ENCODE measurements at places on chromosomes 12 and 14.

- no peak for DNase-seq
Observed at GRCh38 chr12:12087693-12088034, 16.9 kb downstream of the BCL2L14 start.

DNA sequence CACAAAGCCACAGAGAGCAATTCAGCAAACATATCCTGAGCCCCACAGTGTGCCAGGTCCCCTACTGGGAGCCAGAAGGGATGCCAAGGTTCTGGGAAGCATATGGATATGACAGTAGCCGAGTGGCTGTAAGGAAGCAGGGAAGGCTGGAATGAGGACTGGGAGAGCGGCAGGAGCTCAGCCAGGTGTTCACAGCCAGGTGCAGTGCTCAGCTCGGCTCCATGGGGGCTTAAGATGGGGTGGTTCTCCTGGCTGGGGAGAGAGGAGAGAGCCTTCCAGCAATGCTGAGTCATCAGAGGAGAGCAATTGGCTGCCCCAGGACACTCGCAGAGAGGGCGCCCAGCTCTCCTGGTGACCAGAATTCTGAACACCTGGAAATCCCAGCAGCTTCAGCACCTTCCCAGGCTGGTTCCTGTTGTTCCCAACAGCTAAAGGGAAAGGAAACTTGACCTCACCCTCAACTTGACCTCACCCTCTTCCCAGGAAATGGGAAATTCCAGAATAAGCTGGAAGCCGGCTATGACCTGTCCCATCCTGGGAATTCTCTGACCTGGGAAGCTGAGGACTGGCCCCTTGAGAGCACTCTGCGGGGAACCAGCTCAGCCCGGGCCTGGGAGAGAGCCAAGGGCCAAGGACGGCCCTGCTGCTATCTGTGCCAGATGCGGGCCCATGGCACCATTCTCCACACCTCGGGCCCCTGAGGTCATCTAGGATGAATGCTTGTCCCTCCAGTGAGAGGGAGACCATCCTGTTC, 34.6 kb downstream of the SLC6A12 start:
- DNase-seq: no peak

GRCh38 chr12:109645194-109645593, 68.4 kb upstream of the FAM222A start:
- DNase-seq: no peak

GRCh38 chr14:77032491-77032843, 4.0 kb upstream of the IRF2BPL start:
- no peak for DNase-seq

- no peak for DNase-seq
Observed at GRCh38 chr14:92649934-92650545, 98.4 kb downstream of the LGMN start.

DNA sequence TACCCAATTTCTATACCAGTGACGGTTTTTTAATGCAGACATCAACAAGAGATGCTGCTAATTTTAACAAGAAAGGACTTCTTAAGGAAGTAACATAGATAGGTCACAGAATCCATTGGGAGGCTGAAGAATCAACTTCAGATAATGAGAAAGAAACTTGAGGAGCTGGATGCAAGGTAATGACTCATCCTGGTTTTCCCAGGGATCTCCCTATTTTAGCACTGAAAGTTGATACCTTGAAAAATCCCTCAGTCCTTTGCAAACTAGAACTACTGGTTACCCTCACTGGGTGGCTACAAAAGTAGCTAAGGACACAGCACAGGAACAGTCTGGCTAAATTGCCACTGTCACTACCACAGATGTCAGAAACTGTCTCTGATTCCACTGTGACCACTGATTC, 561.9 kb downstream of the FLRT2 start:
- no peak for DNase-seq

- no peak for DNase-seq
Observed at GRCh38 chr14:104593241-104593701, 11.3 kb downstream of the TMEM179 start.

DNA sequence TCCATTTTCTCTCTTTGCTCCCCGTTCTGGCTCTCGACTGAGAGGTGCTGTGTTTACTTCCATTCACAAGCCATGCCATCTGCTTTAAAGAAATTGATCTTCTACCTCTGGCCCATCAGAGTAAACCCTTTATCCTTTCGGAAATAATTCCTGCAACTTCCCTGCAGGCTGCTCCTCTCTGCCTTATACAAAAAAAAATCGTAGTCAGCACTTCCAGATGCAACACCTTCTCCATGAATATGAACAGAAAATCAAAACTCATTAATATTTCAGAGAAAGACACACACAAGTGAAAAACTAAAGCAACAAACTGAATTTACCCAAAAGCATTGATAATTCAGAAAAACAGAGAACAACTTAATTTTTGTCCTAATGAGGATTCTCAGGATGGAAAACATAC, 127.6 kb upstream of the FSCB start:
- no peak for DNase-seq

- DNase-seq: no peak
Observed at GRCh38 chr12:7929083-7929792, 6.7 kb downstream of the SLC2A3 start.

GRCh38 chr14:95657454-95657853, 28.8 kb upstream of the TCL1B start:
- DNase-seq: no peak

- DNase-seq: no peak
Observed at GRCh38 chr12:77510985-77511384, 319.7 kb upstream of the NAV3 start.

GRCh38 chr12:14239350-14239934, 126.0 kb upstream of the ATF7IP start:
- no peak for DNase-seq

DNA sequence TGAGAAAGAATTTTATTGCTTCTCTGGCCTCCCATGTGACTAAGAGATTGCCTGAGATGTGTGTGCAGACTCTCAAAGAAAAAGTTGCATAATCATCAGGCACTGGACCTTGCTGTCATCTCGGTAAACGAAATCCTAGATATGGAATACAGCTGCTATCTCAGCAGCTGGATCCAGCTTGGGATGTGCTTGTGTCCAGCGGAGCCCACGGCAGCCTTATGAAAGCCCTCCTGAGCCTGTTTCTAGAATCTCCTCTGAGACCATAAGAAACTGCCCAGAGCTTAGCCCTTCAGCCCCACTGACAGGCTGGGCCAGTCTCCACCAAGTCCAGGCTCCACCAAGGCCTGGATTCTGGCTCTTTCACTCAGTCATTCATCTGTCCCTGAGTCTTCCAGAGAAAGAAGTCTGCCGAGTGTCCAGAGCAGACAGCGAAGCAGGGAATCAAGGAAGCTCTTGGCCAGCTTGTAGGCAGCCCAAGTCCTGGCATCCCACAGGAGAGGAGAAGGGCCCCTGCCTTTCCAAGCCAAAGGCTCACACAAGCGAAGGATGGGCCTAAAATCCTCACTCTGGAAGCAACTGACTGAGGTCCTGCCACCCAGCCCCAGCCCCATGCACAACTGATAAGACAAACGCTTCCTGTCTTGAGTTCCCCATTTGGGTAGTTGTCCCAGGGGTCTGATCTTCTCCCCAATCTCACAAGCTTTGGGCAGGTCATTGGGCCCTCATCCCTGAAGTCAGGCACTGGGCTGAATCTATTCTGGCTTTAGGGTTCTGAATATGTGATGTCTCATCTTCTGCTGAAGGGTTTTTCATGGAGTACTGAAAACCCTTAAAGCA, 97.8 kb downstream of the SEC23A start:
- DNase-seq: no peak

GRCh38 chr12:123120452-123121166, 30.3 kb downstream of the PITPNM2 start:
- DNase-seq: no peak

GRCh38 chr12:10363658-10363913, 26.3 kb downstream of the KLRK1 start:
- DNase-seq: no peak

DNA sequence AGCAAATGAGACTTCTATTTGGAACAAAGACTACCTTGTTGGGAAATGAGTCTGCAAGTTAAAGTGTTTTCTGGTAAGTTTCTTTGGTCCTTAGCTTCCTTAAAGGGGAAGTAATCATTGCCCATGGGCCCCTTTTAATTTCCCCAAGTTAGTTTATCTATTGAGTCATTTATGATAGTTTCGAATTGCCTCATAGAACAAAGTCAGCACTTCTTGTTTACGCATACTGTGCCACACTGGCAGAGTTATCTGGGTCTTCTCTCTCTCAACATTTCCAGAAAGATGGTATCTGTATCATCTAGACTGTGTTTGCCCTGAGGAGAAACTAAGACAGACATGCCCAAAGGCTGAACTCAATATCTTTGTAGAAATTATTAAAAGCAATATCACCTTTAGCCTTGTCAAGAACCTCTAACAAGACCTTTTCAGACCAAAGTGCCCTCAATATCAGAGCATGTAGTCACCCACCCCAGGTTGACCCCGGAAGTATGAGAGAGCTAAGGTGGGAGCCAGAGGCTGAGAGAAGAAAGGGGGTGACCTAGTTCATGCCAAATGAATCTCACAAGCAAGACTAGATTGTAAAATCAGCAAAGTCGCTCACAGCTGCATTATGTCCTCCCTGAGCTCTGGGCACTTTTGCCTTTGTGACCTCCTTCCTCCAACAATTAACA, 40.0 kb downstream of the GPR65 start:
- no peak for DNase-seq

DNA sequence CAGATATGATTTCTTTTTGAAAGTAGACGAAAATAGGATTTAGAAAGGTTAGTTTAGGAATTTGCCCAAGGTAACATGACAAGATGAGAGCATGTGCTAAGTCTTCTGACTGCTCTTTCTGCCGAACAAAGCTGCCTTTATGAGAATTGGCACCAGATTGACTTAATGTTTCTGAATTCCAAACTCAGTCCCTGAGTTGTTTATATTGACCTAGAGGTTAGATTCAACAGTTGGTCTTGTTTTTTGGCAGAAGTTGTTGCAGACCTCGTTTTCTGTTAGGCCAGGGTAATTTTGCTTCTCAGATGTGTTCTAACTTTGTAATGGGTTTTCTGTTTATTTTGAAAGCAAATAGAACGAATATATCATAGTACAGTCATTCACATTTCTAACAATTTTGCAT, 61.5 kb upstream of the LRTM2 start:
- no peak for DNase-seq

DNA sequence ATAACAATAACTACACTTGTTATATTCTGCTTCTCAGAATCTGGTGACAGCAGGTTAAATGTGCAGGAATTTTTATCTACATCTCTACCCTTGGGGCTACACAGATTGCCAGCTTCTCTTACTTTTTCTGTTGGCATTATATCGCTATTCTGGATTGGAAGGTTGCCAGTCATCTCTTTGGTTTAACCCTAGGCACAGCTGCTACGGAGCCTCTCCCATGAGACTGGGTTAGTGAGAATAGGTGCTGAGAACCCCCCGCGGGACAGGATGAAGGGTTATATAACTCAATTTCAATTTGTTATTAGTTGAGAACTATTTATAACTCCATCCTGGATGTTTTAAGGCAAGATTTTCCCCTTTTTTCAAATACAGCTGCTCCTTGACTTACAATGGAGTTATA, 73.1 kb downstream of the ACADS start:
- DNase-seq: no peak
